ENCODE measurements at places on chromosomes 5 and 9. TPM values are rescaled to one million over a fixed set of nuclear protein-coding genes. Genes with fewer than 3 reads are reported as not detected.

DNA sequence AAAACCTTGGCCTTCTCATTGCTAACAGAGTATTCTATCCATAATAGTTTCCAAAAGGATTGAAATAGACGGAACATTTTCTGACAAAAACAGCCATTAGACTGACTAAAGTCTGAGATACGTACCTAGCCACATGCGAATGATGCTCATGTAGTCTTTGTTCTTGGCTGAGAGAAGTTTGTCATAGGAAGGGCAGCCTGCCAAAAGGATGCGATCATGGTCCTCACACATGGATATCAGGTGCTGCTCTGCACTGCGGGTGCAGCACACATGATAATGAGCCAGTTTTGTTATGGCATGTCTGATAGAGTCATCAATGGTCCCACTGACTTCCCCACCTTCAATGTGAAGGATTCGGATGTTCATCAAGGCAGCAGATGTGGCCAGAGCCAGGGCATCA is 12.3 kb downstream of the GNE start:
- DNase-seq = no peak

Gene OTP
- not detected for polyA plus RNA-seq

GRCh38 chr9:14455243-14455642 is 141.3 kb upstream of the NFIB start:
- DNase-seq = no peak

- DNase-seq = no peak
Observed at GRCh38 chr9:116191576-116192415, 38.2 kb downstream of the PAPPA start.

- no peak for DNase-seq
Observed at GRCh38 chr5:132671000-132671399, 2.8 kb upstream of the IL4 start.

Gene RFESD
- polyA plus RNA-seq = 5.8 TPM

GRCh38 chr5:175816348-175816747 is 55.0 kb upstream of the CPLX2 start:
- no peak for DNase-seq

Gene SARDH
- polyA plus RNA-seq = 12.3 TPM

GRCh38 chr5:125655156-125655555 is 768.1 kb upstream of the GRAMD2B start:
- DNase-seq = no peak

DNA sequence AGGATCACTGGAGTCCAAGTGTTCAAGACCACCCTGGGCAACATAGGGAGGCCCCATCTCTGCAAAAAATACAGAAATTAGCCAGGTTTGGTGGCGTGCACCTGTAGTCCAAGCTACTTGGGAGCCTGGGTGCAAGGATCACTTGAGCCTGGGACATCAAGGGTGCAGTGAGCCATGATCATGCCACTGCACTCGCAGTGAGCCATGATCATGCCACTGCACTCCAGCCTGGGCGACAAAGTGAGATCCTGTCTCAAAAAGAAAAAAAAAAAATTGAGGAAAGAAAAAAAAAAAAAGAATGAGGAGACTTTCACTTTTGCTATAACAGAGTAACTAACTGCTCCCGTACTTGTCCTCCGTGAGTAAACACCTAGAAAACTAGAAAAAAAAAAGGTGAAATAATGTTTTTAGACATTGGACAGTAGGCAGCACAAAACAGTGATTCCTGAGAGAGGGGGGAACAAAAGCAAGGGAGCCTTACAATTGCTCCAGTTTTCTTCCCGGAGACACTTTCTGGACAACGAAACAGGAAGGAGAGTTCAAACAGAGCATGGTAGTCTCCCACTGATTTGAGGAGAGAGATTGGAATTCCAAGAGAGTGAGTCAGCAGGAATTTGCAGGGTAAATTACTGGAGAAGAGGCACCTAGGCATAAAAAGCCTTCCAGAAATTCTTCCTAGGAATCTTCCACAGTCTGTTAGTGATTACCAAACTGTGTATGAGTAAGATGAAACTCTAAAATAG is 6.9 kb upstream of the ZBTB5 start:
- peak; percentile 66 for DNase-seq

Gene SPINK6
- not detected for polyA plus RNA-seq

DNA sequence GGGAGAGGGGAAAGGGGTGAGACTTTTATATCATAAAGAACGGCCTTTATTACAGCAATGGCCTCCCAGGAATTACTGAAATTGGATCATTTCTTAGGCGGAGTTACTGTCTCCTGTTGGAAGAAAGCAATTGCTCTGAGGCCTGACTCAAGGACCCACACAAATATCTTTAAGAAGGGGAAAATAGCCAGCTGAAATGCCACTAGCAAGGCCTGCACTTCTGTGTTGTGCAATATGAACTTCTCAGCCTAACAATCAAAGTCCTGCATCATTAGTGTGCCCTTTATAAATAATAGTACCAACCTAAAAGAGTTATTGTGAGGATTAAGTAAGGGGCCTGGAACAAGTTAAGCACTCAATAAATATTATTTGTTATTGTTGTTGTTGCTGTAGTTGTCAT is 30.1 kb upstream of the TRIM32 start:
- DNase-seq = no peak

Gene LTC4S
- 6.8 TPM for polyA plus RNA-seq

Gene NUTM2F
- not detected for polyA plus RNA-seq

Gene GLE1
- 28.5 TPM for polyA plus RNA-seq

GRCh38 chr5:137822158-137822764 is 45.4 kb upstream of the MYOT start:
- peak; percentile 22 for DNase-seq

Gene ZBED3
- 36.5 TPM for polyA plus RNA-seq

- DNase-seq = no peak
Observed at GRCh38 chr9:107496976-107497375, 7.4 kb upstream of the KLF4 start.

DNA sequence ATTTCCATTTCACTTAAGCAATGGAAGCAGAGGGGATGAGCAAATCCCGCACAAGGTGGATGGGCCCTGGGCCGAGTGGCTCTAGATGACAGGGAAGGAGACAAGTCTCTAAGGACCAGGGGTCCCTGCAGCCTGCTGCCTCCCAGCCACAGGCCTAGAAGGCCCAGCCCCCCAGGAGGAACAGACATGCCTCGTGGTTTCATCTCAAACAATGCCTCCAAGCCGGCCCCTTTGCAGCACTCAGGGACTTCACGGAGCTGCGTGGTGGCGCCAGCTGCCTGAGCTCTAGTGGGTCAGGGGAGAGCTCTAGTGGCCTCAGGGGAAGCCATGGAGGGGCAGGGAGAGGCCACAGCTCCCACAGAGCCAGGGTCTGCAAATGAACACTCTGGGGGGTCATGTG is 48.8 kb downstream of the HABP4 start:
- DNase-seq = no peak

- DNase-seq = no peak
Observed at GRCh38 chr9:136012651-136013050, 51.5 kb upstream of the UBAC1 start.

GRCh38 chr5:56328753-56329560 is 95.8 kb upstream of the ANKRD55 start:
- no peak for DNase-seq

DNA sequence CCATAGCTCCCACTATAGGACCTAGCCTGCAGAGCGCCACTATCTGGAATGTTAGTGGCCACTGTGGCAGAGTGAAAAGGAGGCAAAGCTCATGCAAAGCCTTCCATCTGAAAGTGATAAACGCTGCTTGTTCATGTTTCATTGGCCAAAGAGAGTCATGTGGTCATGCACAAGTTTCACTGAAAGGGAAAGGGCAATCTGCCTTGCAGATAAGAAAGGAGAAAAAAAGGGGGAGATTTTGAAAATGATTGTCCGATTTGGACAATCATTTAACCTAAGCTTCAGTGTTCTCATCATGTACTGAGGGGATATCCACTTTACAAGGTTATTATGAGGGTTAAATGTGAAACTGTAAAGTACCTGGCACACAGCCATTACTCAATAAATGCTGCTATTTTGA is 9.0 kb upstream of the MOB3B start:
- DNase-seq = no peak

GRCh38 chr5:170121321-170121720 is 15.6 kb downstream of the FOXI1 start:
- no peak for DNase-seq

DNA sequence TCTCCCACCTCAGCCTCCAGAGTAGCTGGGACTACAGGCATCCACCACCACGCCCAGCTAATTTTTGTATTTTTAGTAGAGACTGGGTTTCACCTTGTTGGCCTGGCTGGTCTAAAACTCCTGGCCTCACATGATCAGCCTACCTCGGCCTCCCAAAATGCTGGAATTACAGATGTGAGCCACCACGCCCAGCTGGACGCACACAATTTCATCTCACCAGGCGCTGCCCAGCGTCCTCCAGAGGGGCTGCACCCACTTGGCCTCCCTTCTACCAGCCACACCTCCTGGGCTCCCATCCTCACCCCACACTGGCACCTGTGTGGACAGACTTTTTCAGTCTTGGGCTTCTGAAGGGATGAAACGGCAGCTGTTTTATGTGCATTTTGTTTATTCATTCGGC is 3.8 kb upstream of the EXOC3 start:
- no peak for DNase-seq

DNA sequence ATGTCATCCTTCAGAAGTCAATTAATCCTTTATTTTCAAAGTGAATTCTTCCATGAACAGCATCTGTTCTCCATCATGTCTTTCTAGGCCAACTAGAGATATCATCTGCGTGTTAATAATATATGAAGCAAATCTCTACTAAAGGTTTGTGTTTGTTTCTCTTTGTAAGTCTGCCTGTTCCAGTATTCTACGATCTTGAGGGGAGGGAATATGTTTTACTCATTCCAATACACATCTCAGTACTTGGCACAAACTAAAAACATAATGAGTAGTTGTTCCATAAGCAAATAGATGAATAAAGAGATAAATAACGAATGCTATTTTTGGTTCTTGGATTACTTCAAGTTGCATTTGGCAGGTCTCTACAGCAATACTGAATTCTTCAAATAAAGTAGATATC is 470.7 kb upstream of the GRIN3A start:
- no peak for DNase-seq

- no peak for DNase-seq
Observed at GRCh38 chr9:131762356-131762932, 22.6 kb upstream of the RAPGEF1 start.
